ENCODE measurements at places on chromosomes 4 and X. TPM values are rescaled to one million over a fixed set of nuclear protein-coding genes. Genes with fewer than 3 reads are reported as not detected.

Gene GPRIN3
- 7.2 TPM for total RNA-seq

Gene SOD3
- total RNA-seq, result 27.1 TPM

Gene PPARGC1A
- total RNA-seq, result 6.2 TPM

Gene GPRASP2
- total RNA-seq, result 44.2 TPM

Gene SHISA3
- 2.1 TPM for total RNA-seq

Gene UGT2A1
- not detected for total RNA-seq

Gene EXOSC9
- 30.1 TPM for total RNA-seq

Gene AMBN
- not detected for total RNA-seq

Gene CYTL1
- total RNA-seq, result 24.2 TPM

Gene CXCL5
- total RNA-seq, result 0.11 TPM

Gene TEC
- 2.6 TPM for total RNA-seq

Gene PAQR3
- total RNA-seq, result 22.7 TPM

Gene HPSE
- total RNA-seq, result 0.90 TPM

Gene DDX3X
- 261 TPM for total RNA-seq

Gene LRRC66
- total RNA-seq, result 0.63 TPM

Gene RPL39
- 2,621 TPM for total RNA-seq

Gene CXCL1
- 0.42 TPM for total RNA-seq

Gene LCORL
- total RNA-seq, result 46.5 TPM

Gene SPANXB1
- total RNA-seq, result not detected

Gene RXFP1
- total RNA-seq, result 1.2 TPM

Gene CXXC4
- 5.1 TPM for total RNA-seq

Gene GYPB
- 5.8 TPM for total RNA-seq

Gene ODAPH
- not detected for total RNA-seq

Gene MND1
- total RNA-seq, result 9.6 TPM

Gene BCORL1
- 4.5 TPM for total RNA-seq

Gene ANOS1
- total RNA-seq, result 20.2 TPM

Gene RTL5
- 4.8 TPM for total RNA-seq

Gene HOPX
- 45.9 TPM for total RNA-seq

Gene BRS3
- total RNA-seq, result not detected

Gene TMPRSS11D
- total RNA-seq, result not detected

Gene GALNT7
- 48.6 TPM for total RNA-seq

Gene ZNF674
- 9.9 TPM for total RNA-seq

Gene TBC1D9
- 68.0 TPM for total RNA-seq

Gene SPANXA1
- total RNA-seq, result not detected

Gene PHOX2B
- total RNA-seq, result 3.3 TPM

Gene PPP4R3C
- not detected for total RNA-seq

Gene DMP1
- not detected for total RNA-seq

Gene GPR119
- total RNA-seq, result not detected

Gene ATP6AP2
- total RNA-seq, result 112 TPM

Gene BDH2
- total RNA-seq, result 78.8 TPM

Gene SSX2B
- not detected for total RNA-seq

Gene KIF4A
- total RNA-seq, result 7.2 TPM

Gene OTC
- total RNA-seq, result 0.63 TPM

Gene BEX4
- total RNA-seq, result 49.5 TPM

Gene PCDH10
- total RNA-seq, result 18.5 TPM

Gene GRIA2
- total RNA-seq, result 16.4 TPM

Gene MAGEB1
- not detected for total RNA-seq

Gene BEND4
- 2.1 TPM for total RNA-seq

Gene ARAP2
- 34.1 TPM for total RNA-seq

Gene CPZ
- 86.5 TPM for total RNA-seq

All from urinary bladder (tissue), 4 donors.